Hypothalamus (tissue), 51 donors: ENCODE measurements at places on chromosomes 3 and 15.

GRCh38 chr3:125214738-125215137, 2.2 kb upstream of the SLC12A8 start:
- DNase-seq = no peak

- DNase-seq = no peak
Measured at GRCh38 chr3:49004352-49005302, 2.6 kb upstream of the WDR6 start.

DNA sequence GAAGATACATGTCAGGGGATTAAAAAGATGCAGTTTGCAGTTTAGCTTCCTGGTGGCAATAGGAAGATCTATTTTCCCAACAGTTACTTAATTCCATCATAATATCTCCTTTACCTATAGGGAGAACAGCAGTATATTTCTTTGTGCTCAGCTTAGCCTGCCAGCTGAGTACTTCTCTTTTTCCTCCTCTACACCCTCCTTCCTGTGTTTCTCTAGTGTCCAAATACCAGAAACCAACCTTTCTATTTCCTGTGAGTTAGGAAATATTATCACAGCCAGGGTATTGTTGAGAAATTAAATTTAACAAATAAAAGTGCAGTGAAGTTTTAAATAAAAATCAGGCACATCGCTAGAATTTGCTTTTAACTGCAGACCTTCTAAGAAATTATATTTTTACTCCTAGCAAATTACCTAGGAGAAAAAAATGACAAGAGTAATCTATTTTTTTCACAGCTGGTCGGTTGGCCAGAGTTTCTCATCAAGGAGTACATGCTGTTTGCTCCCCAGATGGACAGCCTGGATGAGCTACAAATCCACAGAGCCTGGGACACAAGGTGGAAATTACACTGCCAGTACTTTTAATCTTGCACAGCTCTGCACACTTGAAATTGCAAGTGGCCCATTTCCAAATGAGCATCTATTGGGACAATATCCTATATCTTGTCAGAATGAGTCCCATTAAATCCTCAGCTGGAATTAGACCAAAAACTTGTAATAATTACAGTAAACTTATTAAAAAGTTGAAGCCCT, 185.2 kb upstream of the CFAP20DC start:
- DNase-seq = no peak

- DNase-seq = no peak
Measured at GRCh38 chr3:104856741-104857140, 510.0 kb upstream of the ALCAM start.

DNA sequence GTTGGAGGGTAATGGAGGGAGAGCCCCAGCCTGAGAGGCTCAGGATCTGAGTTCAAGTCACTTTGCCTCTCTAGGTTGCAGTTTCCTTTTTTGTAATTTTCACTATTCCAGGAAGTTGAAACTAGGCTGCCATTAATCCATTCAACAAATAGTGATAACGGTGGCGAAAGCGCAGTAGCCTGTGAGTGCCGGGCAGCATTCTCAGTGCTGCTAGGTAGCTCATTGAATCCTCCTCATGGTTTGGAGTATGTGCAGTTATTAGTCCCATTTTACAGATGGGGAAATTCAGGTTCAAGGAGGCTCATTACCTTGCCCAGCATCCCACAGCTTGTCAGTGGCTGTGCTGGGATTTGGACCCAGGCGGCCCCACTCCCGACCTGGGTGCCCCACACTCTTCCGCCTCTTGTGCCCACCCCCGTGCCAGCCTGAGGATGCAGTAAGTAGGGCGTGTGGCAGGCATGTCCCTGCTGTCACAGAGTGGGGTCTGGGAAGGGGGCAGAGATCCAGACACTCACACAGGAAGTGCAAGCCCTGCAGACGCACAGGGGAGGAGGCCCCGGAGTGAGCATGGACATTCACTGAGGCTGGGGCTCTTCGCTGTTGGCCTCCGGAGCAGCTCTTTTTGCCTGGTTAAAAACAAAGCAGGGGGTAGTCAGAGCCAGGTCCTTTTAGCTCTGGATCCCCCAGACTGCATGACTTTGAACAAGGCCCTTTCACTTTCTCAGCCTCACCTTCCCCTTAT, 58.8 kb downstream of the SLC6A6 start:
- no peak for DNase-seq
